ENCODE measurements at places on chromosomes 4 and X.

- DNase-seq = no peak
Measured at GRCh38 chrX:69231903-69232302, 66.7 kb upstream of the PJA1 start.

GRCh38 chr4:4560136-4560535 lies 18.3 kb upstream of the STX18 start:
- no peak for DNase-seq

DNA sequence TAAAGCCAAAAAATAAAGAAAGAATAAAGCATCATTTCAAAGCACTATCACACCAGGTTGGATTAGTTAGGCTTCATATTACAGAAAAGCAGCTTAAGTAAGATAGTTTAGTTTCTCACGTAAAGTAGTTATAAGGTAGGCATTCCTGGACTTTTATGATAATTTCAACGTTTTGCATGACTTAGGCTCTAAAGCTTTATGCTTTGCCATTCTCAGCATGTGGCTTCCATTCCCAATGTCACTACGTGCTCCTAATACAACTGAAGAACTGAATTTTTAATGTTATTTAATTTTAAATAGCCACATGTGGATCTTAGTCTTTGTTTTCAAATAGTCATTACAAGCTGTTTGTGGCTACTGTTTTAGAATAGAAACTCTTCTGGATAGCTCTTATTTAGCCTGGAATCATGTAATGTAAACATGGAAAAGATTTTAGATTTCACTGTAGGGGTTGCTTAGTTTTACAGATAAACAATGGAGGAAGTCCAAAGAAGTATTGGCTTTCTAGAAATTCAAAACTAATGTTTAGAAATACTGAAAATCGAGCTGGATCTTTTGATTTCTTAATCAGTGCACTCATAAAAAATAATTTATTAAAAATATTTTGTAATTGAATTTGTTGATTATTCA lies 710.0 kb downstream of the IL1RAPL1 start:
- no peak for DNase-seq

DNA sequence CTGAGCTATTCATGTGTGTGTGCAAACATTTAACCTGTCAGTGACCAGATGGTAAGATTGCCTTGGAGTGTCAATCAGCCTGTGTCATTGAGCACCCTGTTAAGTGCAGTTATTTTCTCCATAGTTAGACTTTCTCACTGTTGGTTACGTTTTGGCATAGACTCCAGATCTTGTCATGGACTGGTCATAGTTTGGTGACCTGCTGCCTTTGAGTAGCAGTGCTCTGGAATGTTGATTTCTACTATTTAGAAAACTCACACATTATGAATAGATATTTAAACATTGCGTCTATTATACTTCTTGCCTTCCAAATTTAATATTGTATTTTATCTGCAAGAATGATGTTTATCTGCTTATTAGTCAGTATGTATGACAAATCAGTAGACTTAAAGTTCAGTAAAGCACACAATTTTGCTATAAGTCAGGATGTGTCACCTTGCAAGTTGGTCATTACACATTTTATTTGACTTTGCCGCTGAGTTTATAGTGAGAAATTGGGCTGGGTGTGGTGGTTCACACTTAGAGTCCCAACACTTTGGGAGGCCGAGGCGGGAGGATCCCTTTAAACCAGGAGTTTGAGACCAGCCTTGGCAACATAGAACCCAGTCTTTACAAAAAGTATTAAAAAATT lies 42.4 kb downstream of the KIAA0232 start:
- DNase-seq = no peak

DNA sequence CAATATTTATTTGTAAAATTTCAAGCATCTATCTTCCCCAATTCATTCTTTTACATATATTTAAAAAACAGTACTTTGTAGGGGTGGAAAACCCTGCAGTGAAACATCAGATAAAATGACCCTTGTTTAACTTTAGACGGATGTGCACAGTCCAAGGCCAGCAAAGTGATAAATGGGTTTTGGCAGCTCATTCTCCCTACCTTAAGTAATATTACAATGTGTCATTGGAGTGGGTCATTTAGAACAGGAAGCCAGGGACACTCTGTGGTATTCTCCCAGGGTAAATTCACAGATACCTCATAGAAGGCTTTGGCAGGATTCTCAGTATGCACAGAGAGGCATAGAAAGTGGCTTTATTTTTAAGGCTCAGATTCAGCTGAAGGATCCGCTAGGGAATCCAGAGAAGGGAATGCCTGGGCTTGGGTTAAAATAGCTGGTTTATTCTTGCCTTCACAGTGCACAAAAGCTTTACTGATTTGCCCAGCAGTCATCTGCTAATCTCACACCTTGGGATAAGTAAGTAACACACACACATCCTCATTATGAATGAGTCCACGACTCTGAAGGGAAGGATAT lies 206.7 kb downstream of the RASL11B start:
- DNase-seq = no peak

DNA sequence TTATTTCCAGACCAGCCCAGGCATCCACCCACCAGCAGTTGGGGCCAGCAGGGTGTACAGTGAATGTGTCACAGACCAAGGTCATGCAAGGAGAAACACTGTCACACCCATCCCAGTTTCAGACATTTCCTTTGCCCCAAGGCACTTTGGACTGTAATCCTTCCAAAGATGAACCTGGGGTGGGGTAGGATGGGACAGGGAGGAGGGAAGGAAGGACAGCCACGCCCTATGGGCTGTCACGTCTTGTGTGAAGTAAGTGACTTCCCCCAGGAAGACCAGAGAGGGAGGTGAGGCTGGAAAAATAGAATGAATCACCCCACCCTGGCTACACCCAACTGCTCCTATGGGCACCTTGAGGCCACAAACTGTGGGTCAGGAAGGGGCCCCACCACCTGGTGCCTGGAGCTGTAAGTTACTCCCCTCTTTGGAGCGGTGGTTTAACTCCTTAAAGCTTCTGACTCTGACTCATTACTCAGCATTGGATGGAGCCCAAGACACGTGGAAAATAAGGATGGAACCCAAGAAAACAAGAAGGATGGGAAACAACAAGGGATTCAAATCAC lies 349.9 kb upstream of the KLF3 start:
- DNase-seq = no peak

DNA sequence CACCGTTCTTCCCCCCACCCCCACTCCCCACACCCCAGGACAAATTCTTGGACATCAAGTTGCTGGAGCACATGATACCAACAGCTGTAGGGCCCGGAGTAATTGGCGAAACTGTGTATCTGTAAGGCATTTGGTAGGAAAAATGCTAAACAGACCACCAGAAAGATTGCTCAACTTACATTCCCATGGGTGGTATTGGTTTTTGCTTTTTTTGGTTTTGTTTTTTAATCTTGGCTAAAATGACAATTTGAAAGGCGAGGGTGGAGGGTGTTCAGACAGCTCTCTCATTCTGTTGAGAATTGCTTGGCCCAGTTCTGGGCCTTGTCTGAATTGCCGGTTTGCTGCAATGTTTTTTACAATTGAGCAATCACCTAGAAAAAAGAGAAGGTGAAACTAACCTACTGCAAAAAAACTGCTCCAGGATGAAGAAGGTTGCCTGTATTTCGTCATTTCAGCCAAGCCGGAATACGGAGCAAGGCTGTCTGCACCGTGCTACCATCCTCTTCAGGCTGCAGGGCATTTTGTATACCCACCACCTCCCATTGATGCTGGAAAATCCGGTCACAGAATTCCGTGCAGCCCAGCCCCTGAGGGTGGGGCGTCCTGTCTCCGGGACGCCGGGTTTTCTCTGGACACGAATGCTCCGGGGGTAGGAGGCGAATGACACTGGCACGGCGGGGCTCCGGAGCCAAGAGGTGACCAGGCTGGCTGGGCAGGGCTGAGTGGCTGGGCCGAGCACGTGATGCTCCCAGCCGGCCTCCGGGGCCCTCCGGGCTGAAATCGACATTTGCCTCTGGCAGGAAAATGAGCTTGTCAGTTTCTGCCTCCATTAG lies at the start of gene CLCN4:
CLCN4 (plus strand) TSS at position 777 of the 833 bp plus-strand sequence. CDS start 28,058 bp downstream, outside the sequence.
- no peak for DNase-seq
